GM23338 (cell line): ENCODE measurements at places on chromosomes 11 and 22.
A peak's percentile ranks its signal among the peaks of the same experiment; 100 is the strongest.

DNA sequence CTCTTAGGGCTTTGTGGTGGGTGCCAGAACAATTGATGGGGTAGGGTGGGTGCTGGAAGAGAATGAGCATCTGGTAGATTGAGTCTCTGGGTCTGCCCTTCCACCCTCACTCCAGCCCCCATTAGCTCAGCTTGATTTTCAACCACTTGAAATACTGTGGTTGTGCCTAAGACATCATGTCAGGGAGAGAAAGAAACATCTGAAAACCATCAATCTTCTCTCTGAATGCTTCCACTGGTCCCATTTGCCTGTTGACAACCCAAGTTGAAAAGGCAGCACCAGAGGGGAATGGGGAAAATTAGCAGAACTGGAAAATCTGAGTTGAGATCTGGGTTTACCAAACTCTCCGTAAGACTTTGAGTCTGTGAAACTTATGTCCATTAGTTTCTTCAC is 26.1 kb downstream of the CD44 start:
- no peak for DNase-seq

DNA sequence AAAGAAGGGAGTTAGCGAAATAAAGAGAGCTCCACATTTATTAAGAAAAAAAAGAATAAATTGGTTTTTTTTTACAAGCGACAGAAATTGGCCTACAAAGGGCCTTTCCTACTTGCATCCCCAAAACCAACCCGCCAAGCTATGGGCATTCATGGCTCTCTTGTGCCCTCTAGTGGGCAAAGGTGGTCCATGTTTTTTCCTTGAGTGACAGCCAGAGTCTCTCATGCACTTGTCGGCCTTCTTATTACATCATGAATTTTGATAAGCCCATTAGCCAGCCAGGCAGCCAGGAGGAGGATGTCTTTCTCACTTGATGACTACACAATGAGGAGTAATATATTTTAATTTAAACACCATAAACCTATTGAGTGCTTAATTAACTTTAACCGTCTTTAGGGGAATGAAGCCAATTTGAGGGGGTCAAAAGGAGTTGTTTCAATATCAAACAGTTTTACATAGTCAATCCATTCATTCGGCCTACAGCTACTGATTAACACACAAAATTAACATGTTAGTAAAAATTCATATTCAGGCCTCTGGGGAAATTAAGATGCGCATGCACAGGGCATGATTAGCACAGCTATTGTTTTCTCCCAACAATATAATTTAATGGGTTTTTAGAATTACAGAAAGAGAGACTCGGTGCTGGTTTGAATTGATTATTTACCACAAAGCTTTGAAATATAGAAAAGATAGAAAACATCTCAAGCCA is 85.5 kb downstream of the RCN1 start:
- DNase-seq, result peak; percentile 88

DNA sequence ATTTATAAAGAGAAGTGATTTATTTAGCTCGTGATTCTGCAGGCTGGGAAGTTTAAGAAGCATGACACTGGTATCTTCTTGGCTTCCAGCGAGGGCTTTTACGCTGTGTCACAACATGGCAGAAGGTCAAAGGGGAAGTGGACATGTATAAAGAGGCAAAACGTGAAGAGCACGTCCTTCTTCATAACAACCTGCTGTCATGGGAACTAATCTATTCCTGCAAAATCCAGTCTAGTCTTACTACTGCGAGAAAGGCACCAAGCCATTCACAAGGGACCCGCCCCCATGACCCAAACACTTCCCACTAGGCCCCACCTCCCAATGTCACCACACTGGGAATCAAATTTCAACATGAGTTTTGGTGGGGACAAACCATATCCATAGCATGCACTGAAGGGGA is 58.3 kb downstream of the AMOTL1 start:
- peak; percentile 40 for DNase-seq

GRCh38 chr11:88435415-88435814 is 97.9 kb upstream of the CTSC start:
- no peak for DNase-seq

- peak; percentile 94 for DNase-seq
Observed at GRCh38 chr22:32985899-32986765, 72.0 kb downstream of the SYN3 start.

- DNase-seq, result no peak
Observed at GRCh38 chr11:92300876-92301275, 76.3 kb downstream of the FAT3 start.

- DNase-seq, result peak; percentile 78
Observed at GRCh38 chr11:122882189-122882856, at the start of gene JHY. JHY (plus strand) TSS chr11:122882759; CDS start chr11:122885850, 3,091 bp downstream.
